SJSA1 (cell line): ENCODE measurements at places on chromosomes 16 and 17. TPM values are rescaled to one million over a fixed set of nuclear protein-coding genes. Genes with fewer than 3 reads are reported as not detected.
A peak's percentile ranks its signal among the peaks of the same experiment; 100 is the strongest.

DNA sequence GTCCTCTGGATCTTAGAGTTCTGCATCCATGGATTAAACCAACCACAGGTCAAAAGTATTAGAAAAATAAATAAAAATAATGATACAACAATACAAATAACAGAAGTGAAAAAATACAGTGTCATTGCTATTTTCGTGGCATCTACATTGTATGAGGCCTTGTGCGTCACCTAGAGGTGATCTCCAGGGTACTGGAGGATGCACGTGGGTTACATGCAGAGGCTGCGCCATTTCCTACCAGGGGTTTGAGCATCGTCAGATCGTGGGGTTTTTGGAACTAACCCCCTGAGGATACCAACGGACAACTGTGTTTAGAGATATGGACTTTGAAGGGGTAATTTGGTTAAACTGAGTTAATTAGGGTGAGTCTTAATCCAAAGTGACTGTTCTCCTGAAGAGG lies 224.7 kb downstream of the ENGASE start:
- DNase-seq, result no peak

GRCh38 chr16:30381291-30382041 lies 895 bp downstream of the SEPTIN1 start:
- no peak for DNase-seq

DNA sequence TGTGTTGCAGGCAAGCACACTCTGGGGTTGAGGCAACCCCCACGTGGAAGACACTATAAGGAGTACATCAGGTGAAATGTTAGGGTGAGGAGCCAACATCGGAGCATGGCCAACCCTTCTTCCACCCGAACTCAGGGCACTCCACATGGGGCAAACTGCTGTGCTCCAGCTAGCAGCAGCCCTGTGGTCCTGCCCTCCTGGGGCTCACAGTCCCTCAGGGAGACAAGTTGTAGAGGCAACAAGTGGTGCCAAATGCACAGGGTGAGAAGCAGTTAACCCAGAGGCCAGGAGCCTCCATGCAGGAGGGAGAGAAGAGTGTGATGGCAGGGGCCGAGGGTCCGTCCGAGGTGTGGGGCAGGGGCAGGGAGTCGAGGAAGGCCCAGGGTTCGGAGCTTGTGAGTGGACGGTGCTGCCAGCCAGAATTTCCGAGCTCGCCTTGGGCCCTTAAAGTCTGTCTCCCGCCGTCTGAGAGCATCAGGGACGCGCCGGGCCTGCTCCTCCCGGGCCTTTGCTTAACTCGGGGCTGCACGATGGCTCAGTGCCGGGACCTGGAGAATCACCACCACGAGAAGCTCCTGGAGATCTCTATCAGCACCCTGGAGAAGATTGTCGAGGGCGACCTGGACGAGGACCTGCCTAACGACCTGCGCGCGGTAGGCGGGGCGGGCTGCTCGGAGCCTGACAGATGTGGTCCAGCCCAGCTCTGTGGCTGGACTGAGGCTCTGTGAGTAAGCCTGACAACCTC lies 32.3 kb downstream of the ATPAF2 start:
- no peak for DNase-seq

The SLC16A6 gene
- not detected in 2 replicates for total RNA-seq

The SPEM1 gene
- total RNA-seq, result not detected in 2 replicates

- DNase-seq, result no peak
Observed at GRCh38 chr16:70663524-70664324, 17.4 kb downstream of the IL34 start.

The ABCC3 gene
- 7.6 and 9.6 TPM in 2 replicates for total RNA-seq

DNA sequence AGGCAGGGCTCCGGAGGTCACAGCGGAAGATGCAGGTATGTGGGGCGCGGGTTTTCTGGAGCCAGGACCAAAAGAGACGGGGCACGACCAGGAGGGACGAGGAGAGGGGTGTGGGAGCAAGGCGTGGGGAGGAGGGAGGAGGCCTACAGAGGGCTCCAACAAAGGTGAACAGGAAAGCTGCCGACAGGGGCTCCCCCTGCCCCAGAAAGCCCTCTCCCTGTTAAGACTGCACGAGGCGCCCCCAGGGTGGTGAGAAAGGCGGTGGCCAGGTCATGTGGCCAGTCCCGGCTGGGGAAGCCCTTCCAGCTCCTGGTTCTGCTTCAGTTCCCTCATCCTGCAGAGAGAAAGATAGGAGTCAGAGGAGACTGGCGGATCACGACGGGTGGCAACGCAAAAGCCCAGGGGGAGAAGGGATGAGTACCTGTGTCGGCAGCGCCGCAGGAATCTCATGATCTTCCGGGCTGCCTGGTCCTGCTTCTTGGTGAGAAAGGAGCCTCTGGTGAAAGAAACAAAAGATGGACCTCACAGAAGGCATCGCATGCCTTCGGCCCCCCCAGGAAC lies 949 bp upstream of the SPAG7 start:
- no peak for DNase-seq

The TCAP gene
- total RNA-seq, result 0.11 TPM in 1 of 2 replicates, not detected in the other

DNA sequence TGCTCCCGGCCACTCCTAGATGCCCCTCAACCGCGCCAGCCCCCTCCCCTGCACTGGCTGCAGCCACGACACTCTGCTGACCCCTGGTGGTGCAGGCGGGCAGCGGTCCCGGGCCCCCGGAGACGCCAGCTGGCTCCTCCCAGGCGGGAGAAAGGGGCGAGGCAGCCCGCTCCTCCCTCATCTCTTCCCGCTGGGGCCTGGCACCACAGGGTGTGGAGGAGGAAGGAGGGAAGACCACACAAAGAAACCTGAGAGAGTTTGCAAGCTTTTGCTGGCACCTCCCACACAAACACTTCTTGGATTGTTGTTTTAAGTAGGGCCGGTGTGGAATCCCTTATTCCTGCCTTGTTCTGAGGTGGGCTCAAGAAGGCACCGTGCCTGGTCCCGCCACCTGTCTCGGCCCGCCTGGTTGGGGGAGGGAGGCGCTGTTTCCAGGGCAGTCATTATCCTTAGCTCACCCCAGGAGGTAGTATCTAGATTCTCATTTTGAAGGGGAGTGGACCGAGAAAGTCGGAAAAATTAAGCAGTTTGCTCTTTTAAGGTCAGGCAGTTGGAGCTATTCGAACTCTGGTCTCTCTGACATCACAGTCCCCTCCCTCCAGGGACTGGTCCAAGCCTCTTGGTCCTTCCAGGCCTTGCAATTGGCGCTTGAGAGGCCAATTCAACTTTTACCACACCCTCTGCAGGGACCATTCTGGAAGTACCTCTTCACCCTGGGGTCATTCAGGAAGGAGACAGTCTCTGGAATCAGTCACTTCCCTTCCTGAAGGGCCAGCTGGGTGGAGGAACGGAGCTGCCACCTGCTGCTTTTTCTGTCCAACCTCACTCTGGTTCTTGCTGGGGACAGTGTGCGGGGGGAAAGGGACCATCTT lies 959 bp upstream of the ANKRD13B start:
- DNase-seq, result peak; percentile 90

DNA sequence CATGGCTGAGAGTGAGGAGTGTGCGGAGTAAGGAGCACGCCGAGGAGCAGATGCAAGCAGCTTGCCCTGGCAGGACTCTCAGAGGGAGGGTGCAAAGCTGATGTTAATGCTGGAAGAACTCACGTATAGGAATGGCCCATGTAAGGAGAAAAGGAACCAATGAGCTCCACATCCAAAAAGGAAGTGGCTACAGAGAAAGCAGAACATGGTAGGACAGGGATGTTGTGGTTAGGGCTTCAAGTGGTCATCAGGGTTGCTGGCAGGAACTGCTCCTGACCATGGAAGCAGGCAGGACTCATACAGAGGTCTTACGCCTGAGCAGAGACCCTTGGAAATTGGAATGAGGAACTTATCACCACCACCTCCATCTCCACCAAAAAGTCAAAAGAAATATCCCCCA lies 5.2 kb downstream of the MYO1D start:
- no peak for DNase-seq

DNA sequence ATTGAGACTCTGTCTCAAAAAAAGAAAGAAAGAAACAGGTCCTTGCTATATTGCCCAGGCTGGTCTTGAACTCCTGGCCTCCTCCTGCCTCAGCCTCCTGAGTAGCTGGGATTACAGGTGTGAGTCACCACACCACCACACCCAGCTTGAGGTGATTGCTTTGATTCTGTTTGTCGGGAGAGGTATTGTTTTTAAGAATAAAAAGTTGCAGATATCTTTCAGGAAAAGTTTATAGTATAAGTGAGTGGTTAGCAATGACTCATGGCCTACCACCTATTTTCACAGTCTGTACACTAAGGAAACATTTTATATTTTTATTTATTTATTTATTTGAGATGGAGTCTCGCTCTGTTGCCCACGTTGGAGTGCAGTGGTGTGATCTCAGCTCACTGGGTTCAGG lies 45.0 kb downstream of the RHOT1 start:
- no peak for DNase-seq

DNA sequence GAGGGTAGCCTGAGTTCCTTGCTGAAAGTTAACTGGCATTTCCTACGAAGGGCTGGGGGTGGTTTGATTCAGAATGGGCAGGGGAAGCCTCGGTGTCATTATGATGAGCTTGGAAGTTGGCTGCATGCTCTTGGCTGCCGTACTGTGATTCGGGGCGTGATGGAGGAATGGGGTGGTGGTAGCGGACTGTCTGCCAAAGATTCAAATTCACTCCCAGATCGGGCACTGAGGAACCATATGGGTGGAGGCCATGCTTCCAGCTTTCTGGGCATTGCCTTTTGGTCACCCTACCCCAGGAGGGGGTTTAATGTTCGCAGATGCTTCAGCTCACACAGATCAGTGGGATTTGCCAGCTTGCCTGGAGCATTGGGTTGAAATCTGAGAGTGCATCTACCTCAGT lies 492.8 kb upstream of the EEF2KMT start:
- no peak for DNase-seq

DNA sequence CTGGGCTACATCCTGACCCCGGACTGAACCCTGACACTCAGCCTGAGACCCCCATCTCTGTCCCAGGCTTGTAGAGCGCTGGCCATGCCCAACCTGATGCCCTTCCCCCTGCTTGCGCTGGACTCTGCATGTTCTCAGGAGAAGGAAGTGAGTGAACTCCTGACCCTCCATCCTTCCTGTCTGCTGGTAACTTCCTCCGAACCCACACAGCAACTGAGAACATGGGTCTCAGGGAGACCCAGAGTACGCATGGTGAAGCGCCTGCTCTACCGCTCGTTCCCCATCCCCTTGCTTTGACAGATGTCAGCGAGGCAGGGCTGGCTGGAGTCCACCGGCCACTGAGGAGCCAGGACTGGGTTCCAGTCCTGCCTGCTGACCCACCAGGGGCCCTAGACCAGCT lies 6.1 kb downstream of the CAMKK1 start:
- no peak for DNase-seq

DNA sequence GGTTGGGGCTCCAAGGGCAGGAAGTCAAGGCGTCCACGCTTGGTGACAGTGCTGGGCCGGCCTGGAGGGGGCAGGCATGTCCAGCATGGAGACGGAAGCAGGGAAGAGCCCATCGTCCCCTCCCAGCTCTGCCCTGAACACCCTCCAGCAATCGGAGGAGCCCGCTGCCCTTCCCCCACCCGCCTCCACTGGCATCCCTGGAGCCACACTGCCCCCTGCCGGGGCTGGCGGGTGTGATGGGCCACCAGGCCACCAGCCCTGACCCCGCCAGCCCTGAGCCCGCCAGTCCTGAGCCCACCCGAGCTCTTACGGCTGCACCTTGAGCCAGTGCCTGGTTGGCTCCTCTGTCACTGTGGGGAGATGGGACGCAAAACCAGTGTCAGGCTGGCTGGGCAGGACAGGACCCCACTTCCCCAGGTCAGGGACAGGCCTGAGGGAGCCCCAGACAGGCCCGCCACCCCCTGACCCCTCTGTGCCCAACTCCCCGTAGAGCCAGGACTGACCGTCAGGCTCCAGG lies 4.1 kb upstream of the CDH15 start:
- DNase-seq, result peak; percentile 64

GRCh38 chr17:77288115-77288619 lies 147.4 kb downstream of the SEC14L1 start:
- DNase-seq, result peak; percentile 57

GRCh38 chr17:2909846-2910234 lies 113.6 kb downstream of the RAP1GAP2 start:
- DNase-seq, result no peak

- DNase-seq, result no peak
Observed at GRCh38 chr17:31313982-31314781, at the start of gene EVI2B. TSS of gene EVI2B (minus strand) at chr17:31314054. CDS start at chr17:31305609, 8,445 bp downstream.

DNA sequence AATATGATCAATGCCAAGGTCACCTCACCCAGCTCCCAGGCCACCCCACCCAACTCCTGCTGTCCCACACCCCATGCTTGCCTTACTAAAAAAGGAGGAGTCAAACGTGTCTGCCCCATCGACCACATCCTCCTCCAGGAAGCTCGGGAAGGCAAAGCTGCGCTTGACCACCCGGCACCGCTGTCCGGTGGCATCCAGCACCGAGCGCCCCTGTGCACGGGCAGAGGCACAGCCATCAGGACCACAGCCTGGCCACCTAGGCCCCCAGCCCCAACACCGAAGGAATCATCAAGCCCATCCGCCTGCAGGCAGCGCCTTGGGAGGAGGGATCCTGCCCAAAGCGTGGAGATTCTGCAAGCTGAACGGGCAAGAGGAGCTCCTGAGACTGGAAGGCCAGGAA lies 10.2 kb downstream of the AANAT start:
- no peak for DNase-seq

The GCGR gene
- not detected in 2 replicates for total RNA-seq

DNA sequence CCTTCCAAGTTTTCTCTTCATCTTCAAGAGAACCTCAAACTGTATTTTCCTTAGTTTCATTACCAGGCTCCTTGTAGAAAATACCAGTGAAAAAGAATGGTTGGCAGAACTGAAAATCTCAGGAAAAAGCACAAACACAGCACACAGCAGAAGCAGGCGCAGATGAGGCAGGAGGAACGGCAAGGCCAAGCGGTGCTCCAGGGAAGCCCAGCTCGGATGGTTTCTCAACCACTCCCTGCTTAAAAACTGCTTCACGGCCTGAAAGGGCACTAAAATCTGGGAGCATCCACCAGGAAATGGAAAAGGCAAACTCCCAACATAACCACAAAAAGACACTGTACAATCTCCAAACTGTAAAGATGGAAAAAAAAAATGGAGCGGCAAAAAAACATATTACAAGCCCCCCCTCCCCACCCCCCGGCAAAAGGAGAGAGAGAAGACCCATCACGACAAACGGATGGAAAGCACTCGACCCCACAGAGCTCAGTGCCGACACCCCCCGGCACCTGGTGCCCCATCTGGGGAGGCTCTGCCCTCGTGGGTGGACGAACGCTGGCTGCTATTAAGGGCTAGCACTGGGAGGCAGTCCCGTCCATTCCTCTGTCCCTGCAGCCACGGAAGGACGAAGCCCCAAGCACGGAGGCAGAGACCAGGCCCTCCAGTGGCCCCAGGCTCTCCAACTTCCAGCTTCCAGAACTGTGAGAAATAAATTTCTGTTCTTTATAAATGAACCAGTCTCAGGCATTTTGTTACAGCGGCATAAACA lies 127.5 kb downstream of the ZNF778 start:
- no peak for DNase-seq

DNA sequence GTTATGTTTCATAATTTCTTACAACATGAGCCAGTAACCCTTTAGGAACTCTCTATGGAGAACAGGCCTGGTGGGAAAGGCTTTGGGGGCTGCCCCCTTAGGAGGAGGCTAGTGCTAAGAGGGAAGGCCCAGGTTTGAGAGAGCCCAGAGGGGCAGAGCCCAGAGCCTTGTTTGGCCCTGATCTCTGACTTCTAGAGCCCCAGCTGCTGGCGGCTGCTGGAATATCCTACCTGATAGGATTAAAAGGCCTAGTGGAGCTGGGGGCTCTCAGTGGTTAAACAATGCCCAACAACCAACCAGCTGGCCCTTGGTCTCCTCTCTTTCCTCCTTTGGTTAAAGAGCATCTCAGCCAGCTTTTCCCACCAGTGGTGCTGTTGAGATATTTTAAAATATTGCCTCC lies 54.1 kb downstream of the IGF2BP1 start:
- no peak for DNase-seq

- DNase-seq, result peak; percentile 87
Observed at GRCh38 chr17:7841396-7841914, 7.4 kb downstream of the KDM6B start.

- no peak for DNase-seq
Observed at GRCh38 chr16:29868396-29869009, 5.5 kb upstream of the CDIPT start.
